ENCODE measurements at places on chromosomes 1 and 21.

DNA sequence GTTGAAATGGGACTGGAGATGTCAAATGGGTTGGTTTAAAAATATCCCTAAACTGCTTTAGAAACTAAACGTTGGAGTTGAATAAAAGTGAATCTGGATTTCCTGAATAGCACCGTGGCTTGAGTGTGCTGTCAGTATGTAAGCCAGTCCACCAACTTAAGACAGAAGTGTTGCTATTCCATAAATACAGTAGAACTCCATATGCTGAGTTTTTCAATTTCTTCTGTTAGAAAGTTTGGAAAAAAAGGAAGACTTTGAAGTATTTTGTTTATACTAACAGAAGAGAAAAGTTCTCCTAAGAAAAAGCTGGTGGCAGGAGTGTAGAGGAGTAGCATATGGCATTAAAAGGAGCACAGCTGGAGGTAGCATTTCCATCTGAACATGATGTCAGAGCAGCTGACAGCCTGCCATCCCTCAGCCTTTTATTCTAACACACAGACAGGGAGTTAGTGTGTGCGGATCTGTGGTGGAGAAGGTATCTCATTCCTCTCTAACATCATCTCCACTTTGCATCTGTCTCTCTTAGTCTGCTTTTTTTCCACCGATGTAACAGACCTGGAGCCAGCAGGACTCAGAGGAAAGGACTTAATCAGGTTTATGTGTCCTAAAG is at the start of gene ZBTB18:
Gene ZBTB18 (plus strand): TSS at position 449 of the 610 bp plus-strand sequence. CDS start 149 bp downstream, at position 598.
- no peak for DNase-seq

GRCh38 chr1:13772271-13772670 is 72.3 kb downstream of the PRDM2 start:
- no peak for DNase-seq

GRCh38 chr1:247574236-247574635 is 13.9 kb upstream of the OR2G2 start:
- no peak for DNase-seq

DNA sequence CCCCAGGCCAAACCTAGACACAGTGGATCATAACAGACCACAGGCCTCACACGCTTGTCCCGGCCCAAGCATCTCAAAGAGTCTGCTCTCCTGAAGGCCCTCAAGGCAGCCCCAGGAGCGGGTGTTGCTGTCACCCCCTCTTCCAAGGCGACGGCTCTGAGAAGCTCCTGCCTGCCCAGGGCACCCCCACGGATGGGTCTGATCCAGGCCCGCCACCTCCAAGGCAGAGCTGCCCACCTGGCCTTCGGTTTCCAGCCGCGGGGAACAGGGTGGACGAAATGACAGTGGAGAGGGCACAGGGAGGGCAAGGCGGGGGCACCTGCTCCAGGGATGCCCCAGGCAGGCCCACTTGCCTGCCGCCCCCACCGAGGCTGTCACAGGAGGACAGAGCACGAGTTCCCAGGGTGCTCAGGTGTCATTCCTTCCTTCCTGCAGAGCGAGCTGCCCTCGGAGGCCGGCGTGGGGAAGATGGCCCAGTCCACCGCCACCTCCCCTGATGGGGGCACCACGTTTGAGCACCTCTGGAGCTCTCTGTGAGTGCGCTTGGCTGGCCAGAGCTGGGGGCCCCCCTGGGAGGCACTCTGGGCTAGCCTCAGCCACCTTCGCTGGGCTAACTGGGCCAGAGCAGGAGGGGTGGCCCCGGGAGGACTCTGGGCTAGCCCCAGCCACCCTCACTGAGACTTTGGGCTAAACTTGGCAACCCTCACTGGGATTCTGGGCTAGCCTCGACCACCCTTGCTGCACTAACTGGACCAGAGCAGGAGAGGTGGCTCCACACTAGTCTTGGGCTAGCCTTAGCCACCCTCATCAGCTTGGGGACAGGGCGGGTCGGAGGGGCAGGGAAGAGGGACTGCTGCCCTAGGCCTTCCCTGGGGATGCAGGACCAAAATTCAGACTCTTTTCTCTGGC is 29.8 kb downstream of the TP73 start:
- DNase-seq, result no peak

DNA sequence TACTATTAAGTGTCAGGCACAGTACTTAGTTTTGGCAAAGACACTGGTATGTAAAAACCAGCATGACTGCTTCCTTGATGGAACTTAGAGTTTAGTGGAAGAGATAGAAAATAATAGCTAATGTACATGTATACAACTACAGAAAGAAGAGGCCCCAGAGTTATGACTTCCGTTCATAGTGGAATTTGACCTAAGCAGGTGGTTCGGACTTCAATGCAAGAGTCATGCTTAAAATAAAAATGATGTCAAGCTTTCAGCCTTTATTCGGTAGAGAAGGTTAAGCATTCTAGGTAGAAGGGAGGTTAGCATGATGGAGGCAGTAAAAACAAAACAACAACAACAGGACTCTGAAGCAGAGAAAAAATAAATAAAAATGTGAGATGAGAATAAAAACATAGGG is 165.9 kb downstream of the KCNT2 start:
- no peak for DNase-seq

DNA sequence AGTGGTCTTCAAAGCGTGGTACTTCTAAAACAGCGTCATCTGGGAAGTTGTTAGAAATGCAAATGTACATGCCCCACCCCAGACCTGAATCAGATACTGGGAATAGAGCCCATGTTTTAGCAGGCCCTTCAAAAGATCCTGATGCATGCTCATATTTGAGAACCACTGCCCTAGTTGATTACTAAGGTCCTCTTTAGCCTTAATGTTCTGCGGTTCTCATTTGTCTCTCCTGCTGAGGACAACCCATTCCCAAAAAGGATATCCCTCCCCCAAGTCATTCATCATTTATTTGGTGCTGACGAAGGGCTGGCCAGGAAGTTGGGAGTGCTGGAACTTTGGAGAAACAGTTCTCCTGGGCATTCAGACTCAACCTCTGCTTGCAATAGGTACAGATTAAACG is 92.4 kb upstream of the RALGPS2 start:
- DNase-seq, result no peak

DNA sequence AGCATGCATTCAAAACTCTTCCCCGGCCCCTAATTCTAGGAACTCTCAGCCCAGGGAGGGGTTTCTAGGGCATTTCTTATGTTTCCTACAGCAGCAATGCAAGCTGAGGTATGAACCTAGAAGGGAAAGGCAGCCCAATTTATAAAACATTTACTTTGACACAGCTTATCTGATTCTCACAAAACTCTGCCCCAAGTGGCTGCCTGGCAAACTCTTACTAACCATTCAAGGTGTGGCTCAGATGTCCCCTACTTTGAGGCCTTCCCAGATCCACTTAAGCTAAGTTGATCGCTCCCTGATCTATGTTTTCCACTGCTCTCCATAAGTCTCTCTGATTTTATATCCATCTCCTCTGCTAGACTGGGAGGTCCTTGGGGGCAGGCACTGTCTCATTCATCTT is 35.4 kb downstream of the AK2 start:
- no peak for DNase-seq

GRCh38 chr1:232477728-232478127 is 152.2 kb downstream of the SIPA1L2 start:
- DNase-seq, result no peak
